ENCODE measurements at places on chromosomes 7 and 10.

DNA sequence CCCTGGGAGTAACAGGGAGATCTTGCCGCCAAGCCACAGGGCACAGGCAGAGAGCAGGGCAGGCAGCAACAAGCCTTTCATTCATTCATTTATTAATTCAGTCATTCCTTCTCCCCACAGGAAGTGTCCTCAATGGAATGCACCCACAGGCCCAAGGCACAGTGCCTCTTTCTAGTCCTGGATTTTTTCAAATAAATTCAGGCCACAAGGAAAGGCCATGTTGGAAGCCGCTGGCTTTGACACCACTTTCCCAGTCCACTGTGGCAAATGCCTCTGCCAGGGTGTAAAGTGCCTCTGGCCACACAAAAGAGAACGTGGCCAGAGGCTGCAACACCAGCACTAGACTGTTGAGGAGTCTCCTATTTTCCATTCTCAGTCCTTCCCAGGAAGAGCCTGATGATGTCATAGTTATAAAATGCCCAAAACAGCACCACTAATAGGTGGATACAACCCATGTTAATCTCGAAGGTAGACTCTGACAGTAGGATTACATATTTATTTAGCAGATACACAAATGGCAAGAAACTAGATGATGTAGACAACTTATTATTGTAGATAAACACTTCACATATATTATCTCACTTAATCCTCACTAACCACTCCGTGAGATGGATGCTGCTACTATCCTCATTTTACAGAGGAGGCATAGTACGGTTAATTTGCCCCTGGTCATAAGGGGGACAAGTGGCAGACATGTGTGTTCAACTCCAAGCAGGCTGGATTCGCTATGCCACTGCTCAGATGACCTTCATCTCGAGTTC, 5.5 kb downstream of the JAZF1 start:
- no peak for DNase-seq

- DNase-seq: no peak
Measured at GRCh38 chr7:141366091-141366621, 185.1 kb upstream of the AGK start.

DNA sequence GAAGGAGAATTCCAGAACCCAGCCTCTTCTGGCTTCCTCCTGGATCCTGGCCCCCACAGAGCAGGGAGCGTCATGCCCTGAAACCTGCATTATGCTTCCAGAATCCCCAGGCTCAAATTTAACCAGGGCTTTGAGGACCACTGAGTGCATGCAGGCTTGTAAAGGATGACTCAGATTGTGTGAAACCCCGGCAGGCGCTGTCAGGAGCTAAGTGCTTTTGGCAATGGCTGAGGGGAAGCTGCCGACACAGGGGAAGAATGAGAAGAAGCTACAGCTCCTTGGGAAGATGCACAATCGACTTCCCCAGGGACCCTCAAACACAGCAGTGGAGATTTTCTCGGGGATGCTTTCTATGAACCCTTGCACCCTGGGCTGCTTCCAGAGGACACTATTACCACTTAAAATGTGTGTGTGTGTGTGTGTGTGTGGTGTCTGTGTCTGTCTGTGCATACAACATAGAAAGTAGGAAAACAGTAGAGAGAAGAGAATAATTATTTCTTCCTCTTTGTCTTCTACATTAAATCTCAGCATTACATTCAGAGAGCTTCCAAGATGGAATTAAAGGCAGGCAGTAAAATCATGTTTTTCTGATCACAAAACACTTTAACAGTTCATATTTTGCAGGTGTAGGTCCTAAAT, 183.5 kb upstream of the INHBA start:
- DNase-seq: no peak

DNA sequence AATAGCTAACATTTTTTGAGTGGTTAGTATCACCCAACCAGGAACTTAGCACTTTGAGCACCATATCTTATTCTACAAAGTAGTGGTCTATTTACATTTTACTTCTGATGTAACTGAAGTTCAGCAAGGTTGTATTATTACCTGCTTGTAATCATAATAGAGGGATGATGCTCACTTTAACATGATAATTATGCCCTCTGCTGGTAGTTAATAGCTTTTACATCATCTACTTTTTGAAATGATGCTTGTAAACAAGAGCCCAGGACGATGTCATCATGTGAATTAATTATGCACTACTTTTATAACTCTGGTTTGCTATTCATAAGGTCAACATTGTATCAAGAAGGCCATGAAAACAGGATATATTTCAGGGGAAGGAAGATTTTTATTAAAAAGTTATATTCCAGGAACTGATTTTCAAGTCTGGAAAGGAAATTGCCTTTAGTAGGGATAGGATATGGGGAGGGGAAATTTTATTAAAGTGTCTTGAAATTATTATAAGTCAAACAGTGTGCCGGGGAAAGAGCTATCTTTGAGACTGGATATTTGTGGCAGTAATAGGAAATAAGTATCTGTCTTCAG, 80.3 kb upstream of the SCIN start:
- DNase-seq: peak; percentile 80

DNA sequence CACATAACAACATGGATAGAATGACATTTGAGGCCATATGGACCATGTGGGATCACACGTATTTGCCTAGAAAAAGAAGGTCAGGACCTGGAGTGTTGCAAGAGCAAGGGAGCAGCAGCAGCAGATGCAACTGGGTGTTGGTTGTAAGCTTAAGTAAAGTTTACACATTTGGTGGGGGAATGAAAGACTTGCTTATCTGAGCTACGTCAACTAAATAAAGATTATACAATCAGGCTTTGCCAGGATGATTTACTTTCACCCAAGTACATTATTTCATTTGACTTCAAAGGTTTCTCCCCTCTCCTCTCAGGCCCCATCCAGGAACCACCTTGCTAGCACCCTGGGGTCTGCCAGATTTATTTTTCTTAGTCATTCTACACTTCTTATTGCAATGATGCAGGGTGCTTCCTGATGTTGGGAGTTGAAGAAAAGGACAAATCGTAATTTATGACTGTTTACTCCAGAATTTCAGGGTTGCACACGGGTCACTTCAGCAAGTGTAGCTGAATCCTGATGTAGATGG, 591.9 kb upstream of the IGFBP3 start:
- DNase-seq: no peak

DNA sequence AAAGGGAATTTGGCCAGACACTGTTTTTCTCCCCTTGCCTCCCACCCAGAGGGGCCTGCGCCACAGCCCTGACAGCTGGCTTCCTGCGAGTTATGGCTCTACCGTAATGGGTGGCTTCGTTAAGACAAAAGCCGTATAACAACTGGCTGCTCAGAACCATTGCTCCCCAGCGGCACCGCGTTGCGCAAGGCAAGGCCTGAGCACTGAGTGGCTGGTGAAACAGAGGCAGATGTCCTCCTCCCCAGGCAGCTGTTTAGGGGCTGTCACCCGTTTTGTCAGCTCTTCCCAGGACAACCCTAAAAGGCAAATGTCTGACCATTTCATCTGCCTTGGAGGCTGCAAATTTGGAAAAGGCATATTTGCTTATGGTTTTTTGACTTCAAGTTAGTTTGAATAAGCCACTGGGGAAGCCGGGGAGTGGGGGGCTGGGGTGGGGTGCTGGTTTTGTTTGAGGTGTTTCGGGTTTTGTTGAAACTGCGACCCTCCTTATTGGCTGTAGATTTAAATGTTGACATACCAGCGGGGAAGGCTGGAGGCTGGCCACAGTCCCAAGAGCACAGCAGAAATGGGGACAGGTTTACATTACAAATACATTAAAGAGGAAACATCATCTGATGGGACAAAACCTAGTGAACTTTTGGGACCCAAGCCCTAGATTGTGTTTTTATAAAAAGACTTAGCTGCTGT, 681 bp upstream of the SPOCK2 start:
- peak; percentile 36 for DNase-seq

- peak; percentile 30 for DNase-seq
Measured at GRCh38 chr10:3067859-3068179, 471 bp downstream of the PFKP start.

GRCh38 chr7:135756191-135756590, 7.6 kb upstream of the FAM180A start:
- DNase-seq: no peak

- DNase-seq: no peak
Measured at GRCh38 chr7:107994421-107995030, 8.4 kb downstream of the LAMB1 start.

DNA sequence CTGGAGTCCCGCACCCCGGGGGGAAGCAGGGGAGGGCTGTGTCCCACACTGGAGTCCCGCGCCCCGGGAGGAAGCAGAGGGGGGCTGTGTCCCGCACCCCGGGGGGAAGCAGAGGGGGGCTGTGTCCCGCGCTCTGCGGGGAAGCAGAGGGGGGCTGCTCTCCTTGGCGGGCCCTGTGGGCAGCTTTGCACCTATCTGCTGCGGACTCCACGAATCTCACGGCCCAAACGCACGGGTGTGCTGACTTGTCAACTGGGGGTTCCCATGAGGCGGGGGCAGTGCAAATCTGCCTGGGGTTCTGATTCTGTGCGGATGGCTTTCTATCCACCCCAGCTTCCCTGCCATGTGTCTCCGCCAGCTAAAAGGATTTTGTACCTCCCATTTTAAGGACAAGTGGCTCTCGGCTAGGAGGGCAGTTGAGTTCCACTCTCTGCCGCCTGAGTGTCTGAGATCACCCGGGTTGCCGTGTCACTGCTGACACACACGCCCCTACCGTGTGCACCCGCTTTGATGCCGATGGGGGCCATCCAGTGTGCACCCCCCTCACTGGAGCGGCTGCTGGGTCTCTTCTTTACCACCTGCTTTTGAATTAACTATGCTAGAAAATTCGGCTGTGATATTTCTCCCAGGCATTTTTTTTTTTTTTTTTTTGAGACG, 20.5 kb downstream of the GPER1 start:
- DNase-seq: no peak

DNA sequence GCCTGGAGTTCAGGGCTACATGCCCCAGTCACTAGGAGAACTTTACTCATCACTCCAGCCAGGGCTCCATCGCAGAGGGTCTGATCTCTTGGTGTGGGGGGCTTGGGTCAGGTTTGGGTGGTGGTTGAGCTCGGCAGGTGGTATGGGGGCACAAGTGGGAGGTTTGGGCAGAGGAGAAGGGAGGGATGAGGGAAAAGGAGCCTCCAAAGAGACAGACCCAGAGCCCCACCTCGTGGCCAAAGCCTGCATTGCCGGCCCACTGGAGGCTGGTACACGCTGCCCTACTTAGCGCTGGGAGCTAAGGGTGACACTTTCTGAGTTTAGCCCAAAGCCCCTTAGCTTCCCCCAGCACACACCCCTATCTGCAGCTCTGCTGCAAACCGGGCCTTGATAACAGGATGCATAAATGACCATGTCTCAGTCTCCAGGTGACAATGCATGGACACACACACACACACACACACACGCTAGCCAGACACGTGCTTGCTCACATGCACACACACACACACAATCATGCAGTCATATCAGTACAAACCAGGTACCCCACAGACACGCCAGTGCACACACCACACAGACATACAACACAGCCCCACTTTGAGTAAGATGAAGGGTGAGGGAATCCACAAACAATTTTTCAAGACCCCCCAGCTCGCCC, 14.7 kb downstream of the LZTS2 start:
- DNase-seq: no peak

GRCh38 chr10:32384171-32384570, 37.2 kb upstream of the EPC1 start:
- DNase-seq: no peak

- no peak for DNase-seq
Measured at GRCh38 chr7:22867003-22867402, 44.4 kb upstream of the TOMM7 start.

GRCh38 chr10:25061711-25062449, 45.5 kb downstream of the THNSL1 start:
- DNase-seq: no peak

DNA sequence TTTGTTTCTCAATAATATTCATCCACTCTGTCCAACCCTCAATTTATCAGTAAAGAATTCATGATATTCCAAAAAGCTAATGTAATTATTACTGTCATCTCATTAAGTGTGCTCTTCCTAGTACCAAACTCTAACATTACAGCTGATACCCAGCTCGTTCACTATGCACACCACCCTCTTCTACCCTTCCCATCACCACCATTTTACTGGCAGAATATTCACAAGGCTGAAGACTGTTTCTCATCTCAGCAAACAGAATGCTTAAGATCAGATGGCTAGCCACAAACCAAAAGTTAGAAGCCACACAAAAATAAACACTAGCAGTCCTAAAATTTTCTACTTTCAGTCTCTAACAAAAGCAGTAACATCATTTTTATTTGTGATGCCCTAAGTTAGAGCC, 121.5 kb downstream of the SRPK2 start:
- no peak for DNase-seq

DNA sequence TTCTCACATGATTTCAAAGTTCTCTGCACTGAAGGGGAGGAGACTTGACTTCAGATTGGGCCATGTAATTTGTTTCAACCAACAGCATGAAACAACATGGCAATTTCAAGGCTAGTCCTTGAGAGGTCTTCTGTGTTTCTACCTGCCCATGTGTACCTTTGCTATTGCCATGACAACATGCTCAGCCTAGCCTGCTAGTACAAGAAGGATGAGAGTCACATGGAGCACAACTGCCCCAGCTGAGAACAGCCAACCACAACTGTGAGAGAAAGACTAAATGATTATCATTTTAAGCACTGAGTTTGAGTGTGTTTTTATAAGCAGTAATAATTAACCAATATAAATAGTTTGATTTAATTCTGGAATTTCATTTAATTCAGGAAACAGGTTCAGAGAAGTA, 41.9 kb downstream of the ANKMY2 start:
- no peak for DNase-seq

- DNase-seq: no peak
Measured at GRCh38 chr10:57785546-57785945, 482.1 kb downstream of the IPMK start.

GRCh38 chr10:22647244-22647643, 67.1 kb downstream of the PIP4K2A start:
- DNase-seq: no peak

DNA sequence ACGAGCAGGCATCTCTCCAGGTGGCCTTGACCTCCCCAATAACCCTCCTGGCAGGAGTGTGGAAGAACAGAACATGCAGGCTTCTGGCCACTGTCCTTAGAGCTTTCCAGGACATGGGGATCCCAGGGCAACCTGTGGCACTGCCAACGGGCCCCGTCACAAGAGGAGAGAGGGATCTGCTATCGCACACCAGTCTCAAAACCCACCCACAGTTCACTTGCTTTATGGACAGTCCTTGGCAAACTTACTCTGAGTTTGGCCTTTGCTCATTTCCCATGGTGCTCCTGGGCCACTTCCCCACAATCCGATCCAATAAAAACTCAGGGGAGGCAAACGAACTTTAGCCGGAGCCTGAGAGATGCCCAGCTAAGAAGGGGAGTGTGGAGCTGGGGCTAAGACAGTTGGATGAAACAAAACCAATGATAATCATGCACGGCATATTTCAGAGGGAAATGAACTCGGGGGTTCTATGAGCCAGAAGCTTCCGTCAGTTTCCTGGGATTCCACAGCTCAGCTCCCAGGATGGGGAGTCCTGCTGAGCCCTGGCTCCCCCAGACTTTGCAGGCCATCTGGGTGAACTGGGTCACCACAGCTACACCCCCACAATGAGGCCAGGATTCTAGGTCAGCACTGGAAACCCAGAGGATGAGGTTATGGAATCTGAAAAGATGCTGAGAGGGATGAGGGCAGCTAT, 158.4 kb downstream of the NEURL1 start:
- no peak for DNase-seq

All from NCI-H526 (cell line).